ENCODE measurements at places on chromosomes 6 and 20. TPM values are rescaled to one million over a fixed set of nuclear protein-coding genes. Genes with fewer than 3 reads are reported as not detected.

The PNLDC1 gene
- 0.28 TPM for total RNA-seq

The PREX1 gene
- total RNA-seq, result 12.5 TPM

The UBD gene
- total RNA-seq, result 158 TPM

DNA sequence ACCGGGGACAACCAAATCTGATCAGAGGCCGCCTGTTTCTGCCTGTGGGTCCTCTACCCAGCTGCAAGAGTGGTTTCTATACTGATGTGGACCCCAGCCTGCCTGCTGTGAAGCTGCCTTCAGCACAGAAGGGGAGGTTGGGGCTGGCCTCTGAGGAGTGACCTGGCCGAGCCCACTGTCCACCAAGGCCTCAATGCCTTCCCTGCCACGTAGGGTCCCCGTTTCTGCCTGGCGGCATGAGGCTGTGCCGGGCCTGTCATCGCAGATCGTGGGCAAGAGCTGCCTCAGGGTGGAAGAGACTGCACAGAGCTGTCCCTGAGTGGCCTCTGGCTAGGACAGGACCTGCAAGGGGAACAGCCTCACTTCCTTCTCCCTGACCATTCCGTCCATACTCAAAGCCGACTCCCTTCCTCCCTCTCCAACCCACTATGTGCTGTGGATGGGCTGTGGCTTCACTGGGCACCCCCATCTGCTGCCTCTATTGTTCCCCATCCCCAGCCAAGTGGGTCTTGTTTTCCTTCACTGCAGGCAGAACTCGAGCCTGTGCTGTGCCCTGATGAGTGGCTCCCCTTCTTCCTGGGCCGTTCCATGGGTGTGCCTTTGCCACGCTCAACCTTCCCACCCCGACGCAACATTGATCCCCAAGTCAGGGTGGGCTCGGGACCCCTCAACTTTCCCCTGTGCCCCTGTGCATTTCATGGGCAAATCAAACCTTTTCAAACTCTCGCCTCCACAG is 60.3 kb downstream of the ERMARD start:
- no peak for DNase-seq

DNA sequence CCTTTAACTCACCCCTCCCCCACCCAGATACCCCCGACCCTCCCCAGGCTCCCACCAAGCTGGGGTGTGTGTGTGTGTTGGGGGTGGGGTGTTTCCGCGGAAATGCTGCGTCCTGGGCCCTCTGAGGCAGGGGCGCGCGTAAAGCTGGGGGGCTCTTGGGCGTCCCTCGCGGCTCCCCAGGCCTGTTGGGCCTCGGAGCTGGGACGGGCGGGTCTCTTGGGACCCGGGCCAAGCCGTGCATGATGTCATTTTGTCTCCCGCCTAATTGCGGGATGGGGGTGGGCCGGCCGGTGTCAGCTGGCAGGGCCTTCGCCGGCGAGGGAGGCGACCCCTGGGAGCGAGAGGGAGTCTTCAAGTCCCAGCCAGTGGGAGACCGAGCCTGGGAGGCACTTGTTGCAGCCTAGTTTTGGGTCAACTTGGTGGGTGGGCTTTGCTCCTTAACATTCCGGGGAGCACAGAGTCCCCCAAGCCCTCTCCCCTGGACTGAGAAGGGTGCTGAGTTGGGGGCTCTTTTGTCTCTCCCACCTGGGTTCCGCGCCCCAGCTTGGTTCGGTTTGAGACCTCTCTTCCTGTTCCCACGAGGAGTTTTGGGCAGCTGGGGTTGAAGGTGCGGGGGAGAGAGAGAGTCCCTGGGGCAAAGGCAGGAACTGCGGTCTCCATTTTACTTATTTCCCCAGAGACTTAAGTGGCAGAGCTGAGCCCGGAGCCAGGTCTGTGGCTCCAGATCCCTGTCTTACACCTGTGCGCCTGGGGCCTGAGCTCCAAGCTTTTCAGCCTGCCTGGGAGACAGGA is 623 bp downstream of the MYBL2 start:
- no peak for DNase-seq

GRCh38 chr6:24905483-24905882 is 30.3 kb downstream of the RIPOR2 start:
- no peak for DNase-seq

GRCh38 chr20:18650224-18650623 is 62.4 kb downstream of the DTD1 start:
- no peak for DNase-seq

Measured in thymus (tissue), 14 donors.